ENCODE measurements at places on chromosomes 5 and 9.

- DNase-seq: no peak
Observed at GRCh38 chr5:54985301-54986268, at the start of gene ESM1. Gene ESM1, minus strand, starts transcription at chr5:54985593. Its CDS starts 76 bp downstream, at chr5:54985517.

- no peak for DNase-seq
Observed at GRCh38 chr5:141515141-141515540, 26.3 kb downstream of the PCDHGC5 start.

DNA sequence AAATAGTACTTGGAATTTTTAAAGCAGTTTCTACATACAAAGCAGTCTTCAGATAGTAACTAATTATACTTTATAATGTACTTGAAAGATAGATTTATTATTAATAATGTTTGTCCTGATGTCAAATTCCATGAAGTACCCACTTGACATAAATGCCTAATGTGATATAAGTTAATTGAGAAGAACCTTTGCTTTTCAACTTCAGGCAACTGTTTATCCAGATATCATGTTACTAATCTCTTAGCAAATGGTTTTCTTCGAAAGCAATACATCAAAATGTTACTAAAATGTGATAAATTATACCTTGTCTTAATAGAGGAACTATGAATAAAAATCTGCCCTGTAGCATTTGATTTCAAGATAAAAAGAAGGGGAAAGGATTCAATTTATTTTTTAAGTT, 146.8 kb upstream of the FBXL17 start:
- no peak for DNase-seq

DNA sequence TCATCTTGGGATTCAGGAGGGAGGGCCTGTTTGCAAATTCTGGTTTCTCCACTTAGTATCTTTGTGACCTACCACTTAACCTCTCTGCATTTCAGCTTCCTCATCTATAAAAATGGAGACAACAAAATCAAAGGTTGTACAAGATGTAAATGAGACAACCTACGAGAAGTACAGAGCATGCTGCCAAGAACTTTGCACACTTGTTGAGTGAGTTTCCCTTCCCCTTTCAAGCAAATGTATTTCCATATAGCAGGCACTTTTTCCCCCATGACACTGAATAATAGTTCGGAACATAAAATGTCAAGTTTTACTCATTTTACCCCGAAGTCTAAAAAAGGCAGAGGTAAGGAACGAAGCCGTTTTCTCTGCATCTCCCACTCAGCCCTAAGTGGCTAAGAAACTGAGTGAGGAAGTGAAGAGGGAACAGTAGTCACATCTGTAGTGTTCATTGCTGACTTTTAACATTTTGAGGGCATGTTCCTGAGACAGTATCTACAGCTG, 159.0 kb downstream of the TLE1 start:
- DNase-seq: no peak

- DNase-seq: no peak
Observed at GRCh38 chr9:107043886-107044285, 180.9 kb downstream of the ZNF462 start.

DNA sequence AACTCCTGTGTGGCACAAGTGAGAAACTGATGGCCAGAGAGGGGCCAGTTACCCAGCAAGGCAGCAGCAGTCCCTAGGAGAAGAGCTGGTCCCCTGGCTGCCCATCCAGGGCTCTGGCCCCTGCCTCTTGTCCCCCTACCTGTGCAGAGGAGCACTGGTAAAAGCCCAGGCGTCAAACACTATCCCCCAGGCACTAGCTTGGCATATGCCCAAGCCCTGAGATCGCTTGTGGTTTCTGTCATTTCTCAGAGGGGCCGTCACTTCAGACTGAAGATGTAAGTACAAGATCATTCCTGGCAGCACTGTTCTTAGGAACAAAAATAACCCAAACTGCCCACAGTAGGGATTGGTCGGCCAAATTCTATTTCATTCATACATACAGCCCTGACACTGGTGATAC, 53.9 kb downstream of the COL15A1 start:
- DNase-seq: no peak
